RWPE1 (cell line): ENCODE measurements at places on chromosomes 16 and 17.

DNA sequence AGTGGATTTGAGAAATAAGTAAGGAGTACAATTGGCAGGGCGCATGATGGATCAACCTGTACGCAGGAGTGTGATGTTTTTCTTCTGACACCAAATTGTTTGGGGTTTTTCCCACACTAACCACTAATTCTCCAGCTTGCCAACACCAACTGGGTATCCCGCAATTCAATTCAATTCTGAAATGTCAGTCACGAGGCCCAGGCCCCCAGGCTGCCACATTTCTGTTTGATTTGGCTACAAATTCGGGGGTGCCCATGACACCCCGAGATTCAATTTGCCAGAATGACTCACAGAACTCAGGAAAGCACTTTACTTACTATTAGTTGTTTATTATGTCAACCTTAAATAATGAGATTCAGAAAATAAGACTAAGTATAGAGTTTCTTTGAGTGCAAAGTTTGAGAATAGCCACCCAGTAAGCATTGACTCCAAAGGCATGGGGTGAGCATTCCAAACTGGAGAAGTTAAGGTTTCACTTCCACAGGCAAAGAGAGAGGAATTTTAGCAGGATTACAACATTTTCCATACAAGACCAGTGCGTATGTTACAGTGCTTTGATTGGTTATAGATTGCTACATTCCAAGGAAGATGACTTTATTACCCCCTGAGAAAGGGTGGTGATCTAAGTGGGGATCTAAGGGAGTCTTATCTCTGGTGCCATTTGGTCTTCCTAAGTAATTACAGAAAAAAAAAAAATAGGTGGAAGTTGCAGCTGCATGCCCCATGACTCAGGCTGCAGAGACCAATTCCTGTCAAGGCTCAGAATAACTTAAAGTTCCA lies 11.5 kb downstream of the SLC46A1 start:
- no peak for DNase-seq

GRCh38 chr16:85396879-85397871 lies 215.9 kb upstream of the GSE1 start:
- peak; percentile 67 for DNase-seq

GRCh38 chr16:85415196-85416090 lies 197.7 kb upstream of the GSE1 start:
- no peak for DNase-seq

DNA sequence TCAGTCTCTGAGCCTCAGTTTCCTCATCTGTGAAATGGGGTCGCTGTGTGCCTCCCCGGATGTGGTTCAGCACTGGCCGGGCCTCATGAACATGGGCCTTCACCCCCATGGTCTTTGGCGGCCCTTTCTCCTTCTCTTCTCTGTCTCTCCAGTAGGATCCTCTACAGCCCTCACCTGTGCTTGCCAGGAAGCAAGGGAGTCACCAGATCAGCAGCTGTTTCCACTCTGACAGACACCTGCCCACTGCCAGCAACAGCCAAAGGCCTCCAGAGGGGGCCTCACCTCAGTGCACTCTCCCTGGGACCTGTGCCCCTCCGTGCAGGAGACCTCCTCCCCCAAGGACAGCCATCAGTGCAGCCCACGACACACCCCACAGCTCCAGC lies 89.4 kb downstream of the C16orf78 start:
- no peak for DNase-seq

GRCh38 chr17:61555127-61555566 lies 35.9 kb downstream of the NACA2 start:
- no peak for DNase-seq

DNA sequence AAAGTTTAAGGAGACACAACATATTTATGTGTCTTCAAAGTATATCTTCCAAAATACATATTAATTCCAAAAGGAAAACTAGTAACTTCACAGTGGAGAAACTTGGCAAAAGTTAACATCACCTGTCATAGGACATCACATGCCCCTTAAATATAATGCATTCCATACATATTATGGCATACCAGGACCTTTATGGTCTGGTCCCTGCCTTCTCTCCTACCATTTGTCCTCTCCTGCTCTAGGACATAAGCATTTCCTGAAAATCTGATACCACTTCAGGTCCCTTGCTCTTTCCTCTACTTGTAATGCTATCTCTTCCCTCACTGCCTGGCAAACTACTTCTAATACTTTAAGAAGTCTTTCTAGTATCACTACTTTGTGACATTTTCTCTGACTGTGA lies 168.1 kb upstream of the RBL2 start:
- no peak for DNase-seq

- no peak for DNase-seq
These were observed 381.0 kb upstream of the TNRC6C start for GRCh38 chr17:77577491-77577890.

GRCh38 chr16:47395733-47396498 lies 64.9 kb downstream of the ITFG1 start:
- DNase-seq = no peak

DNA sequence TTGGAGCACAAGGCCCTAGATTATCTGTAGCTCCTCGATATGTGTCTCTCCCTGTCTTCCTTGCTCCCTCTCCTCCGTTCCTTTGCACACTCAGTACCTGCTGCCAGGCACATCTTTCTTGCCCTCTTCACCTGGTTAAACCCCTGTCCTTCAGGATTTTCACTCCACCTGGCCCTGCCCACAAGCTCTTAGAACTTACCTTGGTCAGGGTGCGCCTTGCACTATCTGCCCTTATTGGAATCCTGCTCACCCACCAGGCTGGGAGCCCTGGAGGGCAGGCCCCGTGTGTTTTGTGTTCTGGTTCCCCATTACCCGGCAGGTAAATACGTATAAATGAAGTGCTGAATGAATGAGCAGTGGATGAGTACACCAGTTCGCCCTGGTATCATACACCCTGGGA lies 54.6 kb downstream of the MARCHF10 start:
- DNase-seq = no peak

DNA sequence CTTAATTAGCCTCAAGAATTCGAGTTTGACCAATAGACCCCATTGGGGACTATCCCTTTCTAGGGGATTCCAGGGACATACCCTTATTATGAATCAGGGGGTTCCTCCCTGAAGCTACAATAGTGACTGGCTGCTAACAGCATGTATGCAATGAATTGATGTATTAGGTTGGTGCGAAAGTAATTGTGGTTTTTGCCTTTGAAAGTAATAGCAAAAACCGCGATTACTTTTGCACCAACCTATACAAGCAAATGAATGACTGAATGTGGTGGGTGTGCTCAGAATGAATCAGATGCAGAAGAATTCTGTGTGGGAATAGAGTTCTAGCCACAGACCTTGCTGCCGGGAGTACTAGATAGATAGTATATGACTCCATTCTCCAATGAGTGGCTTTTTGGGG lies 76.7 kb downstream of the HLF start:
- no peak for DNase-seq

DNA sequence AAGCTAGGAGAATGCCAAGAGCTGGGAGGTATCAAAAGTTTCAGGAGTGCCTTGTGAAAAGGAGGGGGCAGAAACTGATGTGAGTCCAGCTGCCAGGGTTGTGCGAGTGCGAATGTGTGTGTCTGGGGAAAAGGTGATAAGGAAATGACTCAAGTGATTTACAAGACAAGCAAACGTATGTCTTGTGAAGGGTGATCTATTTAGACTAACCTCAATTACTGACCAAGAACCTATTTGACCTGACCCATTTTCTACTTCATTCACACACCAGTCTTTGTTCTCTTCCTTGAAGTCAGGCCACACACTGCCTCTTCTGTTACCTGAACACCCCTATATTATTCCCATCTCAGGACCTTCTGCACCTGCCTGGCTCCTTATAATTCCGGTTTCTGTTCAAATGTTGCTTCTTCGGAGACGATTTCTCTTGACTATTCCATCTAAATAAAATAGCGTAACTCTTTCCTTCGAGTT lies 1.0 kb downstream of the GDE1 start:
- DNase-seq = no peak

DNA sequence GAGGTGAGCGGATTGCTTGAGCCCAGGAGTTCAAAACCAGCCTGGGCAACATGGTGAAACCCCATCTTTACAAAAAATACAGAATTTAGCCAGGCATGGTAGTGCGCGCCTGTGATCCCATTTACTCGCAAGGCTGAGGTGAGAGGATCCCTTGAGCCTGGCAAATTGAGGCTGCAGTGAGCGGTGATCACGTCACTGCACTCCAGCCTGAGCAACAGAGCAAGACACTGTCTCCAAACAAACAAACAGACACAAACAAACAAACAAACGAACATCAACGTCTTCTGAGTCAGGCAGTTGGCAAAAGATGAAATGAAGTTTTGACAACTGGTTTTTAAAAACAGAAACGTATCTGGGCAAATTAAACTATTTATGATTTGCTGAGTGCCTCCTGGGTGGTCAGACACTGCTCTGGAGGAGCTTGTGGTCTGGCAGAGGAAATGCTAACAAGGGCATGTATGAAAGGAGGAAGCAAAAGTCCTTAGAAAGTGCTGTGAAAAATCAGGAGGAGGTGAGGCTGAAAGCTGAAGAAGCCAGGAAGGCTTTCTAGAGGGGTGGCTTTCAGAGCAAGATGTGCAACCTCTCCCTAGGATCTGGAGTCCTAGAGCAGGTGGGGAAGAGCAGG lies 10.2 kb upstream of the KRT20 start:
- DNase-seq = no peak
